ENCODE measurements at places on chromosomes 1 and 21. TPM values are rescaled to one million over a fixed set of nuclear protein-coding genes. Genes with fewer than 3 reads are reported as not detected.

Gene PRR9
- not detected for total RNA-seq

Gene KIF17
- total RNA-seq: 1.0 TPM

Gene TRPM2
- total RNA-seq: under 0.01 TPM

Gene PLEKHN1
- total RNA-seq: 1.6 TPM

Gene GRIK3
- total RNA-seq: not detected

Gene PLA2G2C
- not detected for total RNA-seq

Gene C1QC
- not detected for total RNA-seq

Gene C1orf141
- not detected for total RNA-seq

Gene WNT3A
- not detected for total RNA-seq

Gene OR2T11
- total RNA-seq: not detected
